Fibroblast of lung (primary cell): ENCODE measurements at places on chromosomes 13 and 19.

GRCh38 chr13:36360903-36361302 lies 14.7 kb upstream of the SPART start:
- DNase-seq, result no peak

- no peak for DNase-seq
Observed at GRCh38 chr19:16204005-16204294, 6.2 kb downstream of the AP1M1 start.

- peak; percentile 48 for DNase-seq
Observed at GRCh38 chr13:30504081-30504480, 38.3 kb upstream of the HMGB1 start.

DNA sequence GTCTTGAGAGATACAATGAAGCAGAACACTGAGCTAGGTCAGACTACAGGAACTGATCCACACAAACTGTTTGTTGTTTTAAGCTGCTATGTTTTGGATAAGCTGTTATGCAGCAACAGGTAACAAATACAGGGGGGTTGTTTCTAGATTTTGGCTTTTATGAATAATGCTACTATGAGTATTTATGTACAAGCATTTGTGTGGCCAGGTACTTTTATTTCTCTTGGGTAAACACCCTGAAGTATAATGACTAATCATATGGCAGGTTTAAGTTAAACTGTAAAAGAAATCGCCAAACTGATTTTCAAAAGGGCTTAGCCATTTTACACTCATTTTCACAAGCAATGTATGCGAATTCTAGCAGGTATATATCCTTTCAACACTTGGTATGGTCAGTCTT lies 166.0 kb downstream of the DNAJC3 start:
- no peak for DNase-seq

GRCh38 chr13:30882026-30882850 lies 23.8 kb upstream of the MEDAG start:
- DNase-seq, result no peak

- DNase-seq, result peak; percentile 92
Observed at GRCh38 chr19:36378625-36379509, at the start of gene ZFP14. ZFP14 (minus strand) TSS chr19:36379201; CDS start chr19:36367892, 11,309 bp downstream.

GRCh38 chr19:30231408-30232318 lies 140.5 kb upstream of the ZNF536 start:
- no peak for DNase-seq

GRCh38 chr13:46303742-46304385 lies 83.2 kb downstream of the RUBCNL start:
- no peak for DNase-seq

DNA sequence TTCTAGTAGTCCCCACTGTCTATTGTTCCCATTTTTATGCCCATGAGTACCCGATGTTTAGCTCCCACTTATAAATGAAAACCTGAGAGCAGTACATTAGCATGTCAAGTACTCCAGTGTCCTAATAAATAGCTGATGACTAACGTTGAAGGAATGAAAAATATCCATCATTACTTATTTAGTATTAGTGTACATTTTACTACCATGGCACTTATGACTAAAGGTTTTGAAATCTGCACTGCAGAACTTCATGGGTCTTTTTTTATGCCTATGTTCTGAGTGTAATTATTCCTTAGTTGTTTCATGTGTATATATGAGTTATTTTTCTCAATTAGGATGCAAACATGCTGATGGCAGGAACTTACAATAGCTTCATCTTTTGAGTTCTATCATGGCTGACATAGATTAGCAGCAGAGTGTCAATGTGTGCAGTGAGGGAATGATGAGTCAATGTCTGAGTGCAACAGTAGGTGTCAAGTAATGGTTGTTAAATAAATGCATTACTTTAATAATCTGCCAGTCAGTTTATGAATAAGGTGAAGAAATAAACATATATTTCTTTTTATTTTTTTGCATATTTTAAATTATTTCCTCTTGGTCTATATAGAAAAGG lies 188.4 kb downstream of the ITGBL1 start:
- DNase-seq, result peak; percentile 74

DNA sequence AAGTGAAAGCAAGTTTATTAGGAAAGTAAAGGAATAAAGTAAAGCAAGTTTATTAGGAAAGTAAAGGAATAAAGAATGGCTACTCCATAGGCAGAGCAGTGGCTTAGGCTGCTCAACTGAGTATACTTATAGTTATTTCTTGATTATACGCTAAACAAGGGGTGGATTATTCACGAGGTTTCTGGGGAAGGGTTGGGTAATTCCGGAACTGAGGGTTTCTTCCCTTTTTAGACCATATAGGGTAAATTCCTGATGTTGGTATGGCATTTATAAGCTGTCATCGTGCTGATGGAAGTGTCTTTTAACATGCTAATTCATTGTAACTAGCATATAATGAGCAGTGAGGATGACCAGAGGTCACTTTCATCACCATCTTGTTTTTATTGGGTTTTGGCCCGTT lies 194.3 kb downstream of the DLEU7 start:
- no peak for DNase-seq

- DNase-seq, result no peak
Observed at GRCh38 chr19:32349051-32349450, 3.6 kb downstream of the ZNF507 start.

DNA sequence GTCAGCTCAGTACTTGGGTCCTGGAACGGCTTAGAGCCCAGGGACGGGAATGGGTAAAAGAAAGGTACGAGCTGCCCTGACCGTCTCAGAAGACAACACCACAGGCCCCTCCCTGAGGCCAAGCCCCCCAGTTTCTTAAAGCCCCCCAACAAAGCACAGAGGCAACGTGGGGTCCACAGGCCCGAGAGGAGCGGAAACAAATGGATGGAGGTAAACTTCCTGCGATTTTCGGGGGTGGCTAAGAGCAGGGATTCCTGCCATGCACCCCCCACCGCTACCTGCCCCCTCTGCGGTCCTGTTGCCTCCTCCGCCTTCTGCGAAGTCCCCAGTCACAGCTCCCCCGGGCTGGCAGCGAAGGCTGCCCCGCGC lies 48.2 kb downstream of the PTPRS start:
- no peak for DNase-seq

GRCh38 chr13:20796791-20797508 lies 23.2 kb upstream of the EEF1AKMT1 start:
- peak; percentile 37 for DNase-seq

DNA sequence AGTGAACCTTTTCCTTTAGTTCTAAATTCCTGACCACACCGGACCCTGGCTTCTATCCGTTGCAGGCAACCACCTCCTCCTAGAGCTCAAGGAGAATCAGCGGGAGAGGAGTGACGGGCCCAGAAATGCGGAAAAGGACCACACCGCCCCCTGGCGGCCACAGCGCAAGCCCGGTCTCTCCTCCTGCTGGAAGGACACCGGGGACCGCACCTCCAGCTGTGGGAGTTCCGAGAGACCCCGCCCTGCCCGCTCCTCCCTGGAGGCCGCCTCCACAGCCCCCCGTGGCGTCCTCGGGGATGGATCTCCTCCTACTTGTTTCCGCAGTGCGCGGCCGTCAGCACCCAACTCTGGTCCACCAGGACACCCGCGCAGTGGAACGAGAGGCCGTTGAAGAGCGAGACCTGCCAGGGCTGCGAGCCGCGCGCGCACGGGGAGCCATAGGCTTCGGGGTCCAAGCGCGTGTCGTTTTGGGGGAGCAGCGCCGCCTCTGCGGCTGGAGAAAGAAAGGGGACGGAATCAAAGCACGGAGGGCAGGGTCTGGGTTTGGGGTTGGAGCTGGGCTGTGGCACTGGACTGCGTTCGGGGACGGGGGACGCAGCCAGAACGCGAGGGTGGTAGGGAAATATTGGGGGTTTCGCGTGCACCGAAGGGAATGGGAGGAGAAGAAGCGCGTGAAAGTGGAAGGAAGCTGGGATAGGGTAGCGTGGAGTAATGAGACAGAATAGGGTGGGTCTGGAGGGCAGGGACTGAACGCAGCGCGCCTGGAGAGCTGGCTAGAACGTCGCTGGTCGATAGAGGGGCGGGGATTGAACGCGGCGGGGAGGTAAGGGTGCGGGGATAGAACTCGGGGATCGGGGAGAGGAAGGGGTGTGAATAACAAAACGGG lies 2.5 kb downstream of the KLK10 start:
- no peak for DNase-seq

DNA sequence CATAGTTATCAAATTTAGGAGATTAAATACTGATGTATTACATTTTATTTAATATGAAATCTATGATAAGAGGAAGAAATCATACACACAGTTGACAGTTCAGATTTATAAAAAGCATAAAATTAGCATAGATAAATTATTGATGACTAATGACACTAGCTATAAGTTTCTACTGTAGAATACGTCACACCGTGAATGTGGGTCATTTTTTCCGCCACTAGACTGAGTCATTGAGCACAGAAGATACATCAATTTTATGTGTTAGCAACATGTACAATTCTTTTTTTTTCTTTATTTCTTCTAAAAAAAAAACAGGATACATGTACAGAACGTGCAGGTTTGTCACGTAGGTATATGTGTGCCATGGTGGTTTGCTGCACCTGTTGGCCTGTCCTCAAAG lies 22.2 kb downstream of the AP2S1 start:
- DNase-seq, result peak; percentile 50

GRCh38 chr13:68125087-68125480 lies 894.9 kb upstream of the PCDH9 start:
- DNase-seq, result no peak

DNA sequence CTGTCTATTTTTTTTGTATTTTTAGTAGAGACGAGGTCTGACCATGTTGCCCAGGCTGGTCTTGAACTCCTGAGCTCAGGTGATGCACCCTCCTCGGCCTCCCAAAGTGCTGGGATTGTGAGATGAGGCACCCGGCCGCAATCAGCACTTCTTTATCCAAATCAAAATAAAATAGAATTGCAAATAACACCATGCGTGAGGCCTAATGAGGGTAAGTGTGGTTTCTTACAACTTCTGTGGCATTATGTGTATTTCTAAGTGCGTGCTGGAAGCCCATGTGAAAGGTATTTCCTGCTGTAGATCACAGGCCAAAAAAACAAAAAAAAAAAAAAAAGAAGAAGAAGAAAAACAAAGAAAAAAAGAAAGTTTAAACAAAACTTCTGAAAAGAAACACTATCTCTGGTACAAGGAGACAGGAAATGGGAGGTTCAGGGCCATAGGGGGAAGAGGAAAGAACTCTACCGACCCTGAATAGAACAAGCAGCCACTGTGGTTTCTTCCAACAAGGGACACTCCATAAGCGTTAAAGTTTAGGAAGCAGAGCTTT lies 3.0 kb upstream of the GRAMD1A start:
- no peak for DNase-seq

DNA sequence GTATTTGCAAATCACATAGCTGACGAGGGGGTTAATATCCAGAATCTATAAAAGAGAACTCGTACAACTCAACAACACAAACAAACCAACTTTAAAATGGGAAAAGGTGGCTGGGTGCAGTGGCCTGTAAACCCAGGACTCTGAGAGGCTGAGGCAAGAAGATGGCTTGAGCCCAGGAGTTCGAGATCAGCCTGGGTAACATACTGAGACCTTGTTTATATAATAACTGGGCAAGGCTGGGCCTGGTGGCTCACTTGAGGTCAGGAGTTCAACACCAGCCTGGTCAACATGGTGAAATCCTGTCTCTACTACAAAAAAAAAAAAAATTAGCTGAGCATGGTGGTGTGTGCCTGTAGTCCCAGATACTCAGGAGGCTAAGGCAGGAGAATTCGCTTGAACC lies 21.8 kb upstream of the TM6SF2 start:
- DNase-seq, result no peak

GRCh38 chr13:51935326-51936171 lies 73.8 kb downstream of the CCDC70 start:
- DNase-seq, result no peak

GRCh38 chr19:18311502-18312091 lies 11.3 kb downstream of the LSM4 start:
- no peak for DNase-seq

- DNase-seq, result no peak
Observed at GRCh38 chr19:1752757-1753728, at the start of gene ONECUT3. ONECUT3 (plus strand) TSS chr19:1753506; CDS start chr19:1753663, 157 bp downstream.

DNA sequence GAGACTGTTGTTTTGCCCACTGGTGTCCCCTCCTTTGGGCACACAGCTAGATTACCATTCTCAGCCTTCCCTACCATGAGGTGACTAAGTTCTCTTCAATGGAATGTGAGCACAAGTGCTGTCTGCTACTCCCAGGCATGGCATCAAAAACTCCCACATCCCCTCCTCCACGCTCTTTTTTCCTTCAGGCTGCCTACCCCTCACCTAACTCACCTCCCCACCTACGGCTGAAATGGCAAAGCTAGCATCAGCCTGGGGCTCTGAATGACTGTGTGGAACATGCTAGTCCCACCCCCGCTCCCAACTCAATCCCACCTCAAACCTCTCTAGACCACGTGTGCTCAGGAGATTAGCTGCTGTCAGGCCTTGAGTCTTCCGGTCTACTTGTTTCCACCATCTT lies 512.2 kb downstream of the DIAPH3 start:
- DNase-seq, result no peak
